Hematopoietic multipotent progenitor cell treated with erythropoietin and hydrocortisone succinate and interleukin-3 and kit ligand, for 4 days (in vitro differentiated cells): ENCODE measurements at places on chromosomes 16 and 17.

DNA sequence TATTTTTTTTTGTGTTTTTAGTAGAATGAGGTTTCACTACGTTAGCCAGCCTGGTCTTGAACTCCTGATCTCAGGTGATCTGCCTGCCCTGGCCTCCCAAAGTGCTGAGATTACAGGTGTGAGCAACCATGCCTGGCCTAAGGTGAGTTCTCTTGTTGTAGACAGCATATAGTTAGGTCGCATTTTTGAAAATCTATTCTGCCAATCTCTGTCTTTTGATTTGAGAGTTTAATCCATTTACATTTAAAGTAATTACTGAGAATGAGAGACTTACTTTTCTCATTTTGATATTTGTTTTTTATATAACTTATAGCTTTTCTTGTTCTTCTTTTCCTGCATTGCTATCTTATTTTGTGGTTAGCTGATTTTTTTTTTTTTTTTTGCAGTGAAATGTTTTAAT lies 6.3 kb upstream of the PRKCB start:
- no peak for DNase-seq

- DNase-seq = no peak
These were observed 3.0 kb downstream of the RHBDF2 start for GRCh38 chr17:76497979-76498875.

DNA sequence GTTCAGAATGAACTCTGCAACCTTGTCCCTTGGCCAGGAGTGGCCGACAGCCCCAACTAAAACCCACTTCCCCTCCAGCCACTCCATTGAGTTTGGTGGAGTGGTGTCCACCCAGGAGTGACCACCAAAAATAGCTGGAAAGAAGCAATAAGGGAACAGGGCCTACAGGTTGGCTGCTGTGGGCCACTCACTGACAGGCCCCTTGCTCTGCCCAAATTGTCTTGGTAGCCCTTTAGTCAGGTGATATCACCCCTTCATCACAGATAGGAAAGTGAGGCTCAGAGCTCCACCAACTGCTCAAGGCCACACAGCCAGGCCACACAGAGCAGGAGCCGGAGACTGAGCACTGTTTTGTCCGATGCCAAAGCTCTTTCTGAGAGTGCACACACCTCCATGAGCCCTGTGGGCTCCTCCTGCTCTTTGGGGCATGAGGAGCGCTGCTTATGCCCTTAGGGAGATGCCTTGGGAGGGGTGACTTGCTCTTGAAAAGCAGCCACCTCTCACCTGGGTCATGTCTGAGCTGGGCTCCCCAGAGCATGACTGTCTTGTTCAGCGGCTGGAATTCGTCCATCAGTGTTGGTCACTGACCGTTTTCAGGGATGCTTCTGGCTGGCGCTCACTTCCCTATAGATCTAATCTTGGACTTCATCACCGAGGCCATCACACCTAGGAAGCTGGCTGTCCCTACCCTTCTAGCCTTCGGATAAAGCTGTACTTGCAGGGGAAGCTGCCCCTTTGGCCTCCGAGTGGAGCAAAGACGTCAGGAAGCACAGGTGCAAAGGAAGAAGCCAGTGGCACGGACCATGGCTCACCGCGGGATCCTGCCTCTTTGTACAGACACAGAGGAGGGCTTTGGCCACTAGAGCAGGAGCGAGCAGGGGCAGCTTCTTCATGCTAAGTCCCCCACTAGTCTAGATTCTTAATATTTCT lies 186.0 kb upstream of the ZNF469 start:
- DNase-seq = no peak

- no peak for DNase-seq
These were observed 40.4 kb upstream of the HELZ start for GRCh38 chr17:67285360-67285759.

- DNase-seq = no peak
These were observed 75.4 kb upstream of the SDK2 start for GRCh38 chr17:73719588-73720071.

- peak; percentile 78 for DNase-seq
These were observed 3.6 kb downstream of the CDC42EP4 start for GRCh38 chr17:73308017-73308823.

DNA sequence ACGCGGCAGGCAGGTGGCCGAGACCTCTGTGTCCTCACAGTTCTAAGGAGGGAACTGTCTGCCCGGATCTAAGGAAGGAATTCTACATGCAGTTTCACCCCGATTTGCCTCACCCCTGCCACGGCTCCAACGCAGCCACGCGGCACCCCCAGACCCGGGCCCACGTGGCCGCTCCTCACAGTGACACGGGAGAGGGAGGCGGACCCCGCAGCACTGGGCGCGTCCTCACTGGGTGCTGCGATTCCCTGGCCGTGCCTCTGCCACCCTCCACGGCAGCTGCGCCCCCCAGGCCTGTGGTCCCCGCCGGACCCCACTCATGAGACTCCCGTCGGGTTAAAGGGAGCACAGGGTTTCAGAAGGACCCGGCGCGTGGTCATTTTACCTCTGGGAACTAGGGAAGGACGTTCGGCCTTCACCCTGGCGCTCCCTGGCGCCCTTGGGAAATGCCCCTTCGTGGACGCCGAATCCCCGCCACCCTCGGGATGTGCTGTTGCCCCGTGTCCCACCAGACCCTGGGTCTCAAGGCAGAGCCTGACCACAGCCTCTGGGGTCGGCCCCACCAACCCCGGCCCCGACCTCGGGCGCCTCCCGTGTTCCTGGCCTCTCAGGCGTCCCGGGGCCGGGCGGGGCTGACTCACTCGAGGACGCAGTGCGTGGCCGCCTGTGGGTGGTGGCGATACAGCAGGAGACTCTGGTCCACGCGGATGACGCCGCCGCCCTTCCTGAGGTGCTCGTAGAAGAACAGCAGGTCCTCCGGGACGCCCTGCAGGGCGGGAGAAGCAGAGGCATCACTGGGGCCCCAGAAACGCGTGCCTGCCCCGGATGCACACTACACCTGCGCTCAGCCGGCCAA lies 118.8 kb upstream of the METRNL start:
- DNase-seq = no peak

- no peak for DNase-seq
These were observed 327.6 kb downstream of the CDH13 start for GRCh38 chr16:82954224-82954929.

GRCh38 chr16:30186444-30186781 lies 3.0 kb downstream of the CORO1A start:
- DNase-seq = peak; percentile 48

- no peak for DNase-seq
These were observed 21.7 kb downstream of the CREBBP start for GRCh38 chr16:3858801-3859200.

- no peak for DNase-seq
These were observed 23.6 kb upstream of the YWHAE start for GRCh38 chr17:1423456-1424135.

- DNase-seq = no peak
These were observed 15.7 kb downstream of the COPZ2 start for GRCh38 chr17:48021934-48022333.

DNA sequence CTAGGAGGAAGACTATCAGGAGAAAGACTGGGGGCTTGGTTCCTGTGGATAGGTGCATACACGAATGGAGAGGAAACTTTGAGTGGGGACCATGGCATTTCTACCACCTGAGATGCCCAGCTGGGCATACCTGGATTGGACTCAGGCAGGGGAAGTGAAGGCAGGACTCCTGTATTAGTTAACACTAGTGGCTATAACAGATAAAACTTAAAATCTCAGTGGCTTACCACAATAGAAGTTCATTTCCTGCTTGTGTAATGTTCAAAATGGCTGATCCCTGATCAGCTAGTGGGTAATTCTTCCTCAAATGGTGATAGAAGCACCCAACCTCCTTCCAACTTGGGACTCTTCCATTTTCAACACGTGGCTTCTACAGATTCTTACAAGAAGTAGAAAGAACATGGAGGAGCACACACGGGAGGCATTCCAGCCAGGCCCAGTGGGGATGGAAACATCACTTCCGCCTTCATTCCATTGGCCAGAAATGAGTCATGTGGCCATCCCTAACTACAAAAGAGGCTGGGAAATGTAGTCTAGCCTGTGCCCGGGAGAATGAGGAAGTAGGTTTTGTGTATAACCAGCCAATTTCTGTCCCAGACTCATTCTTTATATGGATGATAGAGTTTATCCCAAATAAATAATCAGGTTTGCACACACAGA lies 112.1 kb downstream of the UTP18 start:
- peak; percentile 90 for DNase-seq

DNA sequence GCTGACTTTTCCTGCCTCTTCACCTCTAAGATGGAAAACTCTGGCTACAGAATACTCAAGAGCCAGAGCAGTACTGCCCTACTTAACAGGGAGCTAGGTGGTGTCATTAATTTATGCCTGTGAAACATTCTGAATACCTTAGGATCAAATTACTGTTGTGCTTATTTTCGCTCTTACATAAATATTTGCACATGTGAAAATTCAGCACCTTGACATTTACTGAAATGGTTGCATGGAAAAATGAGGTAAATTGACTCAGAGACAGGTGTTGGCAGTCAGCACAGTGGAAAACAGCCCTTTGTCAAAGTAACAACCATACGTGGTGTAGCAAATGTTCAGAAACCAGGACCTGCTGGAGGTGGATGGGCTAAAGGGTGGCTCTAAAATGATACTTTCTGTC lies 193.6 kb downstream of the CDH8 start:
- no peak for DNase-seq

- no peak for DNase-seq
These were observed 215.9 kb upstream of the TNRC6C start for GRCh38 chr17:77742579-77742978.

DNA sequence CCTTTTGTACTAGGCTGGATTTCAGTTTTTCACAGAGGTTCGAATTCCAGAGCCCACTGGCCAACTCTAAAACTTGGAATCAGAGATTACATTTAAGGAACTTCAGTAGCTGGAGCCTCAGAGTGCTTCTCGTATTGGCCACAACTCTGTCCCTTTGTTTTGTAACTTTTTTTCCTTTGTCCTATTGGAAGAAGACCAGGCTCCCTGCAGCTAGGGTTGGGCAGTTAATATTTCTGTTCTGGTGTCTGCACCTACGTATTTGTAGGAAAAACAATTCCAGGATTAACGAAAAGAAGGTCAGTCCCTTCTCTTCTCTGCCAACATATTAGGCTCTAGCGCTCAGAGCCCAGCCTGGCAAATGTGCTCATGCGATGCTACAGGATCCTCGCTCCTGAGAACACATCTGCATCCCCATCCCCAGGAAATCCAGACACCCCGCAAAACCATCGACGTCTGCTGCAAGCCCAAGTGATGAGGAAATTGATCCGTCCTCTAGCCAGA lies 1.9 kb downstream of the CDH11 start:
- no peak for DNase-seq

DNA sequence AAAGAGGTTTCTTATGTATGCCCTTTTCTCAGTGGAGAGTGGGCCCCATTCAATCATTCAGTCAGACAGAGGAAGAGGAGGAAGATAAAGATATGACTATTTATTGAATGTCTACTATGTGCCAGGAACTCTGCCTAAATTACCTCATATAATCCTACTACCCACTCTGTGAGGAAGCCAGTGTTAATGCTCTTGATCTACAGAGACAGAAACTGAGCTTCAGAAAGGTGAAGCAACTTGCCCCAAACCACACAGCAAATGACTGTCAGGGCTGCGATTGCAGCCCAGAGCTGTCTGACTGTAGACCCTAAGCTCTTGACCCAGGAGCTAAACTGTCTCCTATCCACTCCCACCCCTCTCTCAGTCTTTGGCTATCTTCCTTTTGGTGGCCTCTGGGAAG lies 8.4 kb downstream of the SRCIN1 start:
- DNase-seq = no peak

GRCh38 chr17:18958611-18959010 lies 6.6 kb downstream of the SLC5A10 start:
- no peak for DNase-seq

- DNase-seq = no peak
These were observed 3.8 kb downstream of the TBC1D10B start for GRCh38 chr16:30366511-30366910.

- no peak for DNase-seq
These were observed 59.4 kb upstream of the TAC4 start for GRCh38 chr17:49907279-49907678.

DNA sequence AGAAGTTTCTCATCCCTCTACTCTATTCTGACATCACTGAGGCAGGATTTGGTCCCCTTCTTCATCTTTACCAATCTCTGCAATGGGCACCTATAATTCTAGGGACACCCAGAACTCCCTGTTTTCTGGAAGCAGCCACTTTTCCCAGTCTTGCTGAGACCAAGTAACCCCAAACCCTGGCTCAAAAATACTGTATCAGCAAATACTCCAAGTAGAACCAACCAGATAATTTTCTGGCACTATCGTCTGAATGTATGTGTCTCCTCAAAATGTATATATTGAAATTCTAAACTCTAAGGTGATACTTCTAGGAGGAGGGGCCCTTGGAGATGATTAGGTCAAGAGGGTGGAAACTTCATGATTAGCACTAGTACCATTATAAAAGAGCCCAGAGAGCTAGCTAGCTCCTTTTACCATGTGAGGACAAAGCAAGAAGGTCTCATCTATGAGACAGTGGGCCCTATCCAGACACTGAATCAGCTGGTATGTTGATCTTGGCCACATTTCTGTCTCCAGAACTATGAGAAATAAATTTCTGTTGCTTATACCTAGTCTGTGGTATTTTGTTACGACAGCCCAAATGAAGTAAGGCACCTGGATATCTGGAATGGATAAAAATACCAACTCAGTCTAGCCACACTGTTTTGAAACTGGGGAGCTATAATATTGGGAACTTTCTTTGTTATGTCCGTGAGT lies 464.4 kb downstream of the CDH11 start:
- no peak for DNase-seq

- DNase-seq = no peak
These were observed 25.0 kb upstream of the TMEM97 start for GRCh38 chr17:28293994-28294393.
